ENCODE measurements at places on chromosomes 12 and 14.

GRCh38 chr12:12684375-12685106, 11.4 kb downstream of the GPR19 start:
- no peak for DNase-seq

DNA sequence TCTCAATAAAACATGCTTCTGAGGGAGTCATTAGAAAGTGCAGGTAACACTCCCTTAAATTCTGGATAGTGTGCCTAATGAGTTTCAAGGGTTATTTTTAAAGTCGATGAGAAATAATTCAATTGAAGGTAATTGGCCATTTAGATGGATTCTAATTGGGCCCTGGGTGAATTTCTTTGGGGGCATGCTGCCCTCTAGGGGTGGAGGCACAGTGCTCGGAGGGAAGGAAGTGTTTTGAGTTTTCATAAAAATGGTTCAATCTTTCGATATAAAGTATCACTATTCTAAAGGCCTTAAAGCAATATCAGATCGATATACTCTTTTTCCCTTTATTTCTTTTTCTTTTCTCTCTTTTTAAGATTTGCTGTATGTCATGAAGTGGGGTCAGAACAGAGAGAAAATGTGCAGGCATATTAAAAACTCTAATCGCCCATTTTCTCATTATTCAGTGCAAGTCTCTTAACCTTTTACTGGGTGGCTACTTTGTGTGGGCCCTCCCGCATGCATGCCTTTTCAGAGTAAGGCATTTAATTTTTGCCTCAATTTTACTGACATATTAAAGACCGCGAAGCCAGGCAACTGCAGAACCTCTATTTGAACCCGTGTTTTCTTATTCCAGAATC, 25.5 kb downstream of the NKX2-8 start:
- no peak for DNase-seq

GRCh38 chr14:36869125-36869524, 207.5 kb downstream of the PAX9 start:
- DNase-seq: no peak

- DNase-seq: no peak
Measured at GRCh38 chr12:51318846-51319599, 5.0 kb downstream of the BIN2 start.

GRCh38 chr12:124441443-124442194, 125.8 kb downstream of the NCOR2 start:
- DNase-seq: no peak

- no peak for DNase-seq
Measured at GRCh38 chr14:50569714-50570274, 9.8 kb downstream of the ATL1 start.

- peak; percentile 55 for DNase-seq
Measured at GRCh38 chr14:39432179-39432618, at the start of gene FBXO33. Gene FBXO33 (minus strand): TSS chr14:39432433. CDS start chr14:39432162, 271 bp downstream.

DNA sequence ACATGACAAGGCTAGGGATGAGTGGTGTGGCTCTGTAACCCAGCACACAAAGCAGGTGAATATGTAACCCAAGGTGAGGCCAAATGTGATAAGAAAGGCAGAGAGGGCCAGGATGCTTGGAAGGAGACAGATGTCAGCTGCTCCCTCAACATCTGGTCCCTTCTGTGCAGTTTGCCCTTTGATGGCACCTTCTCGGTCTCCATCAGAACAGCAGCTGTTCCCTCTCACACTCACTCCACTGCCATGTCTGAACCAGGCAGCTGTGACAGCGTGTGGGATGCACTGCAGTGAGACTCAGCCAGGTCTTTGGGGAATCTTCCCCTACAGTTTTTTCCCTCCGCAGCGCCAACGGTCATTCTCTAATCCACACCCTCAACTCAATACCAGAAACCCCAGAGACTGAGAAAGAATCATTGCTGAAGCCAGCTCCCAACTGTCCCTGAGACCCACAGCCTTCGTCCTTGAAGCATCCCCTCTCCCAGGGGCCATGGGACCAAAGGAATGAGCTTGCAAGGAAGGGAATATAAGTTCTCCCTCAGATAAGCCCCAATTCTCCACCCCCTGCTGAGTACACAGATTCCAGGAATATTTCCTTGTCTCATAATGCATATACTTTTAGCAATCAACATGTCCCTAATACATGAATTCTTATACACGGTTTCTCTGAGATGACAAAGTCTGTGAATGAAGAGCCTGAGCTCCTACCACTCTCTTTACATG, 230.0 kb downstream of the GLT1D1 start:
- DNase-seq: no peak

- no peak for DNase-seq
Measured at GRCh38 chr12:85358715-85359114, 78.7 kb downstream of the ALX1 start.

DNA sequence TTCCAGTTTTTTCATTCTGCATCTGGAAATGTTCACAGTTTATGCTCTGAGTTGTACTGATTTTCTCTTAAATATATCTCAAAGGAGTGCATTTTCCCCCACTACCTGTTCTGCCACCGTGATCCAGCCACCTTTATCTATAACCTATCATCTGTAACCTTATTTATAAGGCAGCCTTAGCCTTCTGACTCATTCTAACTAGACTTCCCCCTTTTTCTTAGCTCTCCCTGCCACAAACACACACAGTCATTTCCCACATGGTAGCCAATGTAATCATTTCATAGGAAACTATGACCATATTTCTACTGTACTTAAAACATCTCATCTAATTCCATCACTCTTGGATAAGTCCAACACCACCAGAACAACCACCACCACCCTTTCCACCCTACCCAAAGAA, 10.8 kb upstream of the GYS2 start:
- no peak for DNase-seq

GRCh38 chr12:11787437-11787836, 138.0 kb downstream of the ETV6 start:
- DNase-seq: no peak

DNA sequence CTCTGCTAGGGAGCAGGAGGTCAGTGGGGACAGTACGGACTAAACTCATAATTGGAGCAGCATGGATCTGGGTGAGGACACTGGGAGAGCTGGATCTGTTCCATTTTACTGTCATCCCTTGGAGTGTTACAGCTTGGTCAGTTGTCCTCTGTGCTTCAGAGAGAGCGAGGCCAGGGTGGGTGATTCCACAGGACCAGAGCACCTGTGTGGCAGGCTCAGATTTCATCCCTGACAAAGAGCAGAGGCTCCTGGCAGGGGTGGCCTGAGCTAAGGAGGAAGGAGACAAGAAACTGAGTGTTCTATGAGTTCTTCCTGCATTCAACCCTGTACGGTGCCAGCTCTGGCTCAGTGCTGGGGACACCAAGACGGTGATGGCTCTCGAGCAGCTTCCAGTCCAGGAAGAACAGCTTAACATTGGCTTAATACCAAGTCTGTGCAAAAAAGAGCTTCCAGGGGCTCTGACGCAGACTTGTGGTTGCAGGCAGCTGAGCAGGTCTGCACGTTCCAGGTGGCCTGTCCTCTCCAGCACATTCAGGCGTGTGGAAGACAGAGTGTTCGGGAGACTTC, 8.4 kb upstream of the PGF start:
- no peak for DNase-seq

DNA sequence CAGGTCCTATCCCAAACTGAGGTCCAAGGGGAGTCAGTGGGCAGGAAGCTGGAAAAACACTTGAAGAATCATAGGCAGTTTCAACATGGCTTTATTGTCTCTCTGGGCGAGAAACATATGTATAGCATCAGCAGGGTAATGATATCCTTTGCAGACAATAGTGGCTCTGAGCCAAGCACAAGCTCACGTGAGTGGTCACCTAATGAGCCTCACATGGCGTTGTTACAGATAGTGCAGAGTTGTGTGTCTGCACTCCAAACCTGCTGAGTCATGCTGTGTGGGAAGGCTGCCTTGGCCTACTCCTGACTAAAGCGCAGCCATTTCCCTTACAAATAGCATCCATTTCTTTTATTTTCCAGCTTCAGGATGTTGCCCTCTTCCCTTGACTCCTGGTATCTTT, 105.2 kb upstream of the SYT1 start:
- DNase-seq: no peak

DNA sequence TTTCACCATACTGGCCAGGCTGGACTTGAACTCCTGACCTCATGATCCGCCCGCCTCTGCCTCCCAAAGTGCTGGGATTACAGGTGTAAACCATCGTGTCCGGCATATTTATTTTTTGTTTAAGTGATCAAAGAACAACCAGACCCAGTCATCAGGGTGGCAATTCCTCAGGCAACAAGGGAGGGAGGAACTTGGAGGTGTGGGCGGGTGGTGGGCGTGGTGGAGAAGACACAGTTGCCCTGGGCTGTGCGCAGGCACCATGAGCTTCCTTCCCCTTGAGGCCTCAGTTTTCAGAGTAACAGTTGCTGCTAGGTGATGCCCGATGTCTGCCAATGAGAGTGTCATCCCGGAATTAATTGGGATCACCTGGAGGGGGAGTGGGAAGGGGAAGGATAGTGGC, 191.7 kb downstream of the ALG10 start:
- DNase-seq: no peak

DNA sequence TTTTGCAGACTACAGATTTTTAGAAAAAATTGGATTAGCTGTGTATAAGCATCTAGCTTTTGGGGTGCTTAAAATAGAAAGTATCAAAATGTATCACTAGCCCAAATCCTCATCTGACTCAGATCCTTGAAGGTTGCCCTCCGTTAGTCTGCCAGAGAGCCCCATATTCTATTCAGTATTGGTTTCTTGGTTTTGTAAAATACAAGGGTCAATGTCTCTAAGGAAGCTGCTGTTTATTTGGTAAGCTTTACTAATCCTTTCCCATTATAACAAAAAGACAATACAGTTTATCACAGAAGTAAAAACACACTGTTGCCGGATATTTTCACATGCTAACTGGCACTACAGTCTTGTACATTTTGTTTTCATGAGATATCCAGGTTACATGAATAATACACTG, 92.8 kb upstream of the PTHLH start:
- no peak for DNase-seq

DNA sequence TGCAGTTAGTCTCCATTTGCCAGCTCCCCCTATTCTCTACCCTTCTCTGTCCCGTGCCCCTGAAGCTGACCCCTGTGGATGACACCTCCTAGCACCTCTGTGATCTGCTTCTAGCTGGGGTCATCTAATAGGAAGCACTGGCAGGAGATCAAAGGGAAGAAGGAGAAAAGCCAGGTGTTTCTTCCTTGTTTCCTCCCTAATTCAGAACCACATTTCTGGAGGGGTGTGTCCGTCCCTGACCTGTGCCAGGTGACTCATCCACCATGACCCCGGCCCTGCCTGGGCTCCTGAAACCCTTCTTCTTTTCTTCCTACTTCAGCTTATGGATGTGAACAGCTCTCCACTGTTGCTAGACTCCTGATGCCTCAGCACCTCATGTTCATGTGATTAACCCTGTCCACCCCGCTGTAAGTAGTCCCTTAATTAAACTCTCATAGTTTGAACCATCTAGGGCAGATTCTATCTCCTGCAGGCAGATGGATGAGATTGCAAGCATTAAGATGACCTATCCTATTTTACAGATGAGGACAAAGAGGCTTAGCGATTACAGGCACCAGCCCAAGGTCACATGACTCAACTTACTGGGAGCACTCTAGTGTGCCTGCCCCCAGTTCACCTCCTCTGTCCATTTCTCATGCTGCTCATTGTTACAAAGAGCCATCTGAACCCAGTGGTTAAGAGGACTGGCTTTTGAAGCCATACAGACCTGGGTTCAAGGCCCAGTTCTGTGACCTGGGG, 770.5 kb downstream of the MED13L start:
- no peak for DNase-seq

DNA sequence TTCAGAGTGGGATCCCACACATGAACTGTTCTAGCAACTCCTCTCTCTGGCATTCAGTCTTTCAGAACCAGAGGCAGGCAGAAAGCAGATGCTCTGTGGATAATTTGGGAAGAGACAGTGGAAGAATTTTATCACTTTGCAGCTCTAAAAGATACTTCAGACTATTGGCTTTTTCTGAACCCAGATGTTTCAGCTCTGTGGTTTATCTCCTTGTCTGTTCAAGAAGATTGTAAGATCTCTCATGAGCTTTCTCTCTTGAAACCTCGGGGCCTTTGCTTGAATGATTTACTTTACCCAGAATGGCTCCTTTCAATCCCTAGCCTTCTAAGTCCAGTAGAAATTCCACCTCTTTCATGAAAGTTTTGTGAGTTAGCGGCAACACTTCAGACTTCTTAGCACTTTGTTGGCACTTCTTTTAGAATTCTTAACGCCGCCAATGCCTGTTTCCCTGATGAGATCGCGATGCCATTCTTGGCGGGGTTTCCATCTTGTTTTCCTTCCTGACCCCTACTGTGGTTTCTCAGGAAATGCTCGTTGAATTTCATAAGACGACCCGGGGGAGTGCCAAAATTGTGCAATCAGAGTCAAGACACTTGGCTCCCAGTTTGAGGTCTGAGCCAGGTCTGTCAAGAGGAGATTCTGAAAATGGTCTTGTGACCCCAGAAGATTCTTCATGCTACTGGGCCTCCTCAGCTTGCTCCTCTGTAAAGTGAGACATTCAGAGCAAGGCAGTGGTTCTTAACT, 107.0 kb upstream of the PRICKLE1 start:
- no peak for DNase-seq

DNA sequence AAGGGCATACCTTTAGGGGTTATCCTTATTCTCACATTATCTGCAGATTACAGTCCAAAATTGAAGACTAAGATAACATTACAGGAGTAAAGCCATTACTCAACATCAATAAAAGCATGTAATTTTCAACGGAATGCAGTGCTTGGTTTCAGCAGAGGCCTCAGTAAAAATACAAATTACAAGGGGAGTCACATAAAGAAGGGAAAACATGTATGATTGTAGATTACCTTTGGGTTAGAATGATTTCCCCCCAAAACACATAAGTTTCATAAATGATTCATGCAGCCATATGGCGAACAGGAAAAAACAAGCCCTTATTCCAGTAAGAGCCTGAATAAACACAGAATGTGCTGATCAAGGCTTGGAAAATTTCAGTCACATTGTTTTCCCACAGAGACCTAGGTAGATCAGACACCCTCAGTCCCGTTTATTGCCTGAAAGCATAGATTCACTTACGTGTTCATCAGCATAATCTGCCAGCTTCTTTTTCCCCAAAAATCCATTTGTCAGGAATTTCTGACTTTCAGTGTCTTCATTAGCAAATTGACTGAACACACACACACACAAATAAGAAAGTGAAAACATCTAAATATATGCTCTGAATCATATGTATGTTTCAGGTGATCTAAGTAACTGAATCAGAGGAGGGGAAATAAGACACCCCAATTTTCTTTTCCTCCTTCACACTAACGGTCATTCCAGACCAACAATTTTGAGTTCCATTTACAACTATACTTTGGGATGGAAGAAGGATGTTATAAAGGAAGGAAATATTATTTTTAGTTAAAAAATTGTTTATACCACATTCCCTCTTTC, 37.5 kb downstream of the SLC38A4 start:
- DNase-seq: no peak

- no peak for DNase-seq
Measured at GRCh38 chr12:47068539-47068938, 10.9 kb upstream of the PCED1B start.

DNA sequence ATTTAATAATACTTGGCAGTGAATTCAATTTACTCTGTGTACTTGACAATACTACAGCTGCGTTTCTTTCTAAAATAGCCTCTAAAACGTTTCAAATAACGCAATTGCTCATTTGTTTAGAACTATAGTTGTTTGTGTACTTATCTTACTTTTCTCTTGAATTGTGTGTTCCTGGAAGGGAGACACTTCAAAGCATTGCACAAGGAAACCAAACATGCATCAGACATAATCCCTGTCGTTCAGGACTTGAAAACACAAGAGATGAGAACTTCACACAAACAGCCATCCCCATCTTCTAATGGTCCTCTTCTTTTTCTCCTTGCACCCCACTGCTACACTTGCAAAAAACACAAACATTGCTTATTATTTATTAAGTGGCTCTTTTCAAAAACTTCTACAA, 38.5 kb downstream of the PTGER2 start:
- DNase-seq: no peak
